ENCODE measurements at places on chromosomes 16 and 17.

- DNase-seq: no peak
Observed at GRCh38 chr17:66715076-66715675, 119.7 kb upstream of the CACNG5 start.

DNA sequence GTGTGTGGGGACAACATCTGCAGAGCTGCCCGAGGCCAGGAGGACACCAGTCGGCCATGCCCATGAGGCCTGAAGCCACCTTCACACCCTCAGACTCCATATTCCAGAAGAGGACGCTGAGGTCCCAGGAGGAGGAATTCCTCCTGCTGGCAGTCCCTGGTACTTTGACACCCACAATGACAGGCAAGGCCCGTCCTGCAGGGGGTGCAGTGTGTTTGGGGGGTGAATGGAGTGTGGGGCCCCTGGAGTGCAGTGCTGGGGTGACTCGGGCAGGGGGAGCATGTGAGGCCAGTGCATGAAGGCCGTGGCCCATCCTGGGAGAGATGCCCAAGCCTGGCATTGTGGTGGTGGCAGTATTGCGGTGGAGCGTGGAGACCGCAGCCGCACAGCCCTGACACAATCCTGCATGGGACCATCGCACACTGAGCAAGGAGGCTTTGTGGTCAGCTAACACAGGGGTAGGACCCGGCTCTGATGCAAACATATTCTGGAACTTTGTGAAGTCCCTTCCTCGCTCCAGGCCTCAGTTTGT is 52.2 kb downstream of the ZDHHC7 start:
- DNase-seq: no peak

DNA sequence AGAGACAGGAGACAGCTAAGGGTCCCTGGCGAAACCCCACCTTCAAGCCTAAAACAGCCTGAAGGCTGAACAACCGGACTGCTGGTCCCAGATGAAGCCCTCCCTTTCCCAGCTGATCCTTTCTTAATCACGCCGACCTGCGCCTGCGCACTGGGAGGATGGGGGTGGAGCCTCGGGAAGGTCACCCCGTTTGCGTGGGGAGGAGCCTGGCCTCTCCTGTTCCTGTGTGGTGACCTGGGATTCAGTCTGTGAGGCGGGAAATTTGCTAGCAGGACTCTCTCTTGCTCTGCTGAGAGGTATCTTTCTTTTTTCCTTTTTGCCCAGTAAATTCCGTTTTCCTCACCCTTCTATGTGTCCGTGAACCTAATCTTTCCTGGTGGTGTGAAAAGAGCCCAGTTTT is 9.6 kb downstream of the FAM20A start:
- DNase-seq: no peak

DNA sequence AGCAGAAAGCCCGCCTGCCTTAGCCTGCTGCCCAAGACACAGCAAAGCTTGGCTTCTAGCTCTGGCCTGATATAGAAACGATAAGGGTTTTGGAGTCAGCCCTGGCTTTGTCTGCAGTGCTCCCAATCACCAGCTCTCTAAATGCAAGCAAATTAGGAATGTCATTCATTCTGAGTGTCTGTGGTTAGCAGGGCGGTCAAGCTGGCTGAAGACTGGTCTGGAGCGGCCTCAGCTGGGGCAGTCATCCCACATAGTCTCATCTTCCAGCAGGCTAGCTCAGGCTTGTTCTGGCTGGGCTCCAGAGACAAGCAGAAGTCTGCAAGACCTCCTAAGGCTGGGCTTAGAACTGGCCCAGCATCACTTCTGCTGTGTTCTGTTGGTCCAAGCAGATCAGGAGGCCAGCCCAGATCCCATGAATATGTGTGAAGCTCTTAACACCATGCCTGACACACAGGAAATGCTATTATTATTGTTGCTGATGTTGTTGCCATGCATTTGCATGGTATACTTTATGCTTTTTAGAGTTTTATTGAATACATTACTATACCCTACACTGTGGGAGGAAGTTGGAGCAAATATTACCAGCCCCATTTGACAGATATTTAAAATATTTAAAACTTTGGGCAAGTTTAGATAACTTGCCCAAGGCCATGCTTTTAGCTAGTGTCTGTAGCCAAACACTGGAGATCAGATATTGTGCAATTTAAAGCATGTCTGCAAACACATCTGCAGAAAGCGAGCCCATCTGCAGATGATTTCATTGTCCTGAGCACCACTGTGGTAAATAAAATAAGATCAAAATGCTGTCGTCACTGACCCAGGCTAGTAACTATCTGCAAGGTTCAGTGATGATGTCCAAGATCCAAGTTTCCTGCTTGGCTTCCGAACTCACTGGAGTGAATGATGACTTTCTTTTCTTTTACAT is 24.8 kb downstream of the TMC7 start:
- no peak for DNase-seq

- peak; percentile 65 for DNase-seq
Observed at GRCh38 chr17:72556944-72557826, 436.4 kb downstream of the SOX9 start.

GRCh38 chr16:2950773-2951172 is 13.3 kb upstream of the KREMEN2 start:
- DNase-seq: no peak

GRCh38 chr16:11955713-11956123 is 9.3 kb upstream of the TNFRSF17 start:
- no peak for DNase-seq

GRCh38 chr17:20263595-20263994 is 203.7 kb downstream of the LGALS9B start:
- no peak for DNase-seq

GRCh38 chr17:27756467-27757371 is 43.6 kb downstream of the NOS2 start:
- DNase-seq: peak; percentile 27

DNA sequence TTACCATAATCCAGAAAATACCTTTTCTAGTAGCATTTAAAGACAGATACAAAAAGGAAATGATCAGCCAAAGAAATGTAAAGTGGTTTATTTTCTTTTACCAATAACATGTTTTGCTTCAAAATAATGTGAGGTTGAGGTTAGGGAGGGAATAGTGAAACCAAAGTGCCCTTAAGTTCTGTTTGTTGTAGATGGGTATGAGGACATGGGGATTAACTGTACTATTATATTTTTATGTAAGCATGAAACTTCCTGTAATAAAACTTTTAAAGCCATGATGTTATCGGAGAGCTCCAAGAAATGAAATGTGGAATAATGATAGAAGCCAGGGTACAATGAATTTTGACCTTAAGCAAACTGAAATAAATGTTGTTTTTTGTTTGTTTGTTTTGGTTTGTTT is 9.9 kb downstream of the C16orf46 start:
- no peak for DNase-seq

- DNase-seq: peak; percentile 68
Observed at GRCh38 chr16:81901484-81901883, 109.8 kb downstream of the SDR42E1 start.

DNA sequence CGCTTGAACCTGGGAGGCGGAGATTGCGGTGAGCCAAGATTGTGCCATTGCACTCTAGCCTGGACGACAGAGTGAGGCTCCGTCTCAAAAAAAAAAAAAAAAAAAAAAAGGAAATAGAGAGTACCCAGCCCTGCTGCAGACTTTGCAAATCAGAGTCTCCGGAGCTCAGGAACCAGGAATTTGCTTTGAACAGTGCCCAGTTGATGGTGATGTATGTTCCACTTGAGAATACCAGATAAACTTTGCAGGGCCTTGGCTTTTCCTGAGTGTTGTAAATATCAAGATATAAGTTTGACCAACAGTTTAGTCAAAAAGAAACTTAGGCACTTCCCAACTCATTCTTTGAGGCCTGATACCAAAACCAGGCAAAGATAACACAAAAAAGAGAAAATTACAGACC is 30.6 kb upstream of the MAP3K14 start:
- no peak for DNase-seq

- no peak for DNase-seq
Observed at GRCh38 chr16:31355431-31356100, 590 bp downstream of the ITGAX start.

- no peak for DNase-seq
Observed at GRCh38 chr16:67844497-67844896, 2.2 kb upstream of the NUTF2 start.

GRCh38 chr17:43389046-43389947 is 9.5 kb upstream of the ARL4D start:
- DNase-seq: peak; percentile 80

DNA sequence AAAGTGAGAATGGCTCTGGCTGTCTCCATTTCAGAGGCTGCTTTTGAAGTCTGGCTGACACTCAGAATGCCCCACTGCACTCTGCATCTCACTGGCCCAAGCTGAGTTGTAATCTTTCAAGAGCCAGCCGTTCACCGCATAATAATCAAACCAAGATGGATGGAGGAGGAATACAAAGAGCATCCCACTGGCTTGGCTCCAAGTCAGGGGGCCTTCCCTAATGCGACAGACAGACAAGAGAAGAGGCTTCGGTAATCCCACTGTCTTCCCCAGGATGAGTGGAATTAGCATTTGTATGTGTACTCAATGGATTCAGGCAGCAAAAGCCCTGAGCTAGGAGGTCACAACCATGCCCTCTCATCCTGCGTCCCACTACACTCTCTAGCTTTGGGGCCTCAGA is 68.0 kb downstream of the CBLN1 start:
- no peak for DNase-seq

DNA sequence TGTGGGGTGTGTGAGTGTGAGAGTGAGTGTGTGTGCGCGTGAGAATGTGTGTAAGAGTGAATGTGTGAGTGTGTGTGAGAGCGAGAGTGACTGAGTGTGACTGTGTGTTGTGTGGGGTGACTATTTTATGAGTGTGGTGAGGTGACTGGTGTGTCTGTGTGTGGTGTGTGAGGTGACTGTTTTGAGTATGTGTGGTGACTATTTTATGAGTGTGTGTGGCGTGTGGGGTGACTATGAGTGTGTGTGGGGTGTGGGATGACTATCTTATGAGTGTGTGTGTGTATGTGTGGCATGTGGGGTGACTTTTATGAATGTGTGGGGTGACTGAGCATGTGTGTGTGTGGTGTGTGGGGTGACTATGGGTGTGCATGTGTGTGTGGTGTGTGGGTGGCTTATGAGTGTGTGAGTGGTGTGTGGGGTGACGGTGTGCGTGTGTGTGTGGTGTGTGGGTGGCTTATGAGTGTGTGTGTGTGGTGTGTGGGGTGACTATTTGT is 152.9 kb upstream of the PLCG2 start:
- DNase-seq: no peak

- DNase-seq: no peak
Observed at GRCh38 chr17:74190154-74190553, 13.3 kb upstream of the RPL38 start.

GRCh38 chr17:40399185-40399584 is 18.5 kb downstream of the TOP2A start:
- no peak for DNase-seq

DNA sequence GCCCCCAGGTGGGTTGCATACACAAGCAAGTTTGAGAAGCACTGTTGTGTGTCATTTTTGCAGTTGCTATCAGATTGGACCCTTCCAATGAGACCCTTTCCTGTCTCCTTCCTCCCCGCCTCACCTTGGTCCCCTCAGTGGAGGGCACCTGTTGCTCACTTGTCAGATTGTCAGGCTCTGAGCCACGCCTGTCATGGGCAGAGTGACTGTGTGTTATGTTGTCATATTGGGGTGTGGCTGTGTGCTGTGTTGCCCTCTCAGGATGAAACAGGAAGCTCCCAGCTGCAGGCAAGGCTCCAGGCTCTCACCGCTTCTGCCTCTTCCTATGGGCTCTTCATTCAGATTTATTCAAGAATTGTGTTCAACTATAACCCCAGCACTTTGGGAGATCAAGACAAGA is 302.9 kb downstream of the CPPED1 start:
- DNase-seq: no peak

DNA sequence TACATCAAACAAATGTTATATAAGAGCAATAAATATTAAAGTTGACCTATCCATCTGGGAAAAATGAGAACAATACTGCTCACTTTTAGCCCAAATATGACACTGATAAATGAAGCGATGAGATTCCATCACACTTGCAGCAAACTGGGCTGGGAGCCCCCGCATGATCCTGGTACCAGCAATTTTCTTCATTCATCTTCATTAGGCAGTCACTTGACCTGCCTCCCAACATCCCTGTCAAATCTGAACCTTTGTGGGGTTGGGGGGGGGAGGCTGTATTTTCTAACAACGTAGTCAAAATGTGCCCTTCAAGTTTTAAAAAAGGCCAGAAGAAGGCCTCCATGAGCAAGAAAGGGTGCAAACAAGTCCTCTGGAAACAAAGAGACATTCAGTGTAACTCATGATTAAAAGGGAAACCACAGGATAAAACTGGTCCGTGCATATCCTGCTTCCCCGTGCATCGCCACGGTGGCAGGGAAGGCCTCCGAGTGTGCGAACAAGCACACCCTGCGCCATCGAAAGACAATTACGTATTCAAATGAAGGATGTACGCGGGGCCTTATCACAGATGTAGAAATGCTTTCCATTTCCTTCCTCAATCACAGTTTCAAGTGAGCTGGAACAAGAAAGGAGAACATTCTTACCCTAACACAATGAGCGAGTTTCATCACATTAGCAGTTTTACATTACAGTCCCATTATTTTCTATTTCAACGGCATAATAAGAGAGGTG is 48.4 kb downstream of the TOX3 start:
- DNase-seq: no peak

- no peak for DNase-seq
Observed at GRCh38 chr17:33990943-33991706, 264.0 kb upstream of the CCL2 start.

DNA sequence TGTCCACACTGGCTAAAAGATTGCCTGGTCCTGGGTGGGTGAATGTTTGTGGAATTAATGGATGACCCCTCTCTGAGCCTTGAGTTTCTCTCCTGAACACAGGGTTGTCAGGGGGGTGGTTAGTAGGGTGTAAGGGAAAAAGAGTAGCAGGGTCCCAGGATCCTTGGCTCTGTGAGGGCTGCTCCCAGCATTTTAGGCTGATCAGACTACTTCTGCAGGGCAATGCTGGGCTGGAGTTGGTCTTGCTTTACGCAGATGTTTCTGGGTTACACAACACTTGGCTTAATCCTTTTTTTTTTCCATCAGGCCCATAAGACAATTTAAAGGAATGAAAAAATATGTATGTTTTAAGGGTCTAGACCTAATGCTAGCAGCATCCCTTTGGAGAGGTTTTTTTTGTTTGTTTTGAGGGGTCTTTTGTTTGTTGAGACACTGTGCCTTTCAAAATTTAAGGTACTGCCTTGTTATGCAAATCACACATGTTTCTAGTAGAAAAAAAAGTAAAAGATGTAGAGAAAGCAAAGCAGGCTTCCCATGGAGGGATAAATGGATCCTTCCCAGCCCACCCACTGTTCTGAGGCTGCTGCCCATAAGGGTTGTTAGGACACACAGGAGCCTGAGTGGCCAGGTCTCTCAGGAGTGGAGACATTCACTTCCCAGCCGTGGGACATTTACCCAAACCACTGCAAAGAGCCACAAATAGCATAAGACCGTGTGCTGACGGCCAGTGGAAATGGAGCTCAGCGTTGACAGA is 225.6 kb upstream of the HSBP1 start:
- no peak for DNase-seq
